ENCODE measurements at places on chromosomes 7 and 10.

GRCh38 chr10:77524281-77524711 is 113.3 kb downstream of the KCNMA1 start:
- DNase-seq: no peak

DNA sequence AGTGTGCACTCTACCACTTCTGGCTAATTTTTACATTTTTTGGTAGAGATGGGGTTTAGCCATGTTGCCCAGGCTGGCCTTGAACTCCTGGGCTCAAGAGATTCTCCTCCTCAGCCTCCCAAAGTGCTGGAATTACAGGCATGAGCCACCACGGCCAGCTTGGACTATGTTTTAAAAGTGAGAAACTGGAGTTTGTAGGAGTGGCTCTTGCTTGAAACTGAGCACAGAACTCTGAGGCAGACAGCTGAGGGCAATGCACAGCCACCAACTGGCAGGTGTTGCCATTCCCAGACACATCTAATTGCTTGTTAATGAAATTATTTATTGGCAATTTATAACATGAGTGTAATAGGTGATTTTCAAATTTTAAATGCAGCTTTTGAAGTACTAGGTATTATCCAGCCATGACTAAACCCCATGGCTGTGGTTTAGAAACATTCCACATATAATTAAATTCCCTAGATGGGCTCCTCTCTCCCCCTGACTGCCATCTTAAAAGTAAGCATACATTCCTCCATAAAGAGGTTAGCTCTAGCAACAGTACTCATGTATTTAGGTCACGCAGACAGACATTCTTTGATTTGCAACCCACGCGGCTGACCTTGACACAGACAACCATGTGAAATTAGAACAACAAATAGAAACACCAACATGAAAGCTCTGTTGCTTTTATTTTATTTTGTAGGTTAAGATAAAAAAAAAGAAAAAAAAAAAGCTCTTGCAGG is 19.8 kb downstream of the PANK1 start:
- no peak for DNase-seq

DNA sequence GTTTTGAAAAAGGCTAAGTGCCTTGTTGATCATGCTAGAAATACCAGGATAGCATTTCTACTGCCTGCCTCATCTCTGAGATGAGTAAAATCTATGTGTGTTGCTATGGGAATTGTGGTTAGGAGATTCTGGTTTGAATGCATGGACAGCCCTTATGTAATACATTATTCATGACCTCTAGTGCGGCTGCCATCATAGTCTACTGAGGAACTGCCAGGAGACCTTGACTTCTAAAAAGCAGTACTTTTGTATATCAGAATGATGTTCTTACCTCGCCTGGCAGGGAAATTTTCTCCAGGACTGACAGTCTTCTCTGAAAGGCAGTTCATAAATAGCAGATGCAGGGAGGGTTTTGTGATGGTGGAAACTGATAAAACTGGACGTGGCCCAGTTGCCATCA is 248.5 kb downstream of the NSUN6 start:
- DNase-seq: no peak

DNA sequence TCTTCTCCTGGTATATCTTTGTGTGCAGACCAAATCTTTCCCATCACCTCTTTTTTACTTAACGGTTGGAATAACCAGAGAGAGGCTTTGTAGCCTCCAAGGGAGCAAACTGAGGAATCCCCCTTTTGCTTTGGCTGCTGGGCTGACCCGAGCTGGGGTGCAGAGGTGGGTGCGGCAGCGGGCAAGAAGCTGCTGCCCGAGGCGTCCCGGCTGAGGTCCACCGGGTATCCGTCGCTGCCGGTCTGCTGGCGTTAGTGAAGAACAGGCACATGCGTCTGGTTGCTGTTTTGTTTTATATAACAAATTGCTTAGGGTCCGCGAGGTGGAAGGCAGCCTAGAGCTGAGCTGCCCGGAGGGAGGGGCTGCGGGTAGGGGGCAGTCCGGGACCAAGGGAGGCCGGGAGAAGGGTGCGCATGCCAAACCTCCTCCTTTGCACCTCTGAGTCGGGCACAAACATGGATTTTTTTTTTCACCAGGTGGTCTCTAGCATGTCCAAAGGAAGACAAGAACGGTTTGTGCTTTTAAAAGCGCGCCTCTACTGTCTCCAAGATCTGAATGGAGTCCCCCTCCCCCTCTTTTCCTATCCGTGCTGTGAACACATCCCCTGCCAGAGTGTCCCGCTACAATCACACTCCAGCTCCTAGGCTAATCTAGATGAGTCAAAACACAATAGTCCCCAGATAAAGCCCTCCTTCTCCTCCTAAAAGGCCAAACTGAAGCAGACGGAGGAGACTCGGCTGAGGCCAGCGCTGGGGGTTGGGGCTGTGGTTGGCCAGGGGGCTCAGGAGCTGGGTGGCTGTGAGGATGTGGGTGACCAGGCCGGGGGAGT is 6.8 kb upstream of the GATA3 start:
- no peak for DNase-seq

GRCh38 chr10:50625649-50626132 is 1.9 kb upstream of the SGMS1 start:
- DNase-seq: no peak

GRCh38 chr10:86100581-86101061 is 266.0 kb downstream of the GRID1 start:
- no peak for DNase-seq

DNA sequence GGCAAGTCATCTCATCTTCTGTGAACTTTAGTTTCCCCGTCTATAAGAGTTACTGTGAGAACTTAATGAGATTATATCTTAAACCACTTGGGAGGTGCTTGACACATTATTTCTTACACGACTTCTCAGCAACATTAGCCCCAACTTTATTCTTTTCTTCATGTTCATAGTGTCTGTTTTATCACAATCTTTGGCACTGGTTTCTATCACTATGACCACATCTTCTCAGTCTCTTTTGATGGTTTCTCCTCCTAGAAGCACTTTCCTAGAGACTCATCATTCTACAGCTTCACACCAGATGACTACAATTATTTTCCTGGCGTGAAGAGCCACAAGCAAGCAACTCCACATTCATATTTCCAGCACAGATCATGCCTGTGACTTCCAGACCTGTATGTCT is 26.5 kb upstream of the BET1 start:
- no peak for DNase-seq

- DNase-seq: no peak
Observed at GRCh38 chr7:22765609-22766008, 38.6 kb downstream of the IL6 start.

DNA sequence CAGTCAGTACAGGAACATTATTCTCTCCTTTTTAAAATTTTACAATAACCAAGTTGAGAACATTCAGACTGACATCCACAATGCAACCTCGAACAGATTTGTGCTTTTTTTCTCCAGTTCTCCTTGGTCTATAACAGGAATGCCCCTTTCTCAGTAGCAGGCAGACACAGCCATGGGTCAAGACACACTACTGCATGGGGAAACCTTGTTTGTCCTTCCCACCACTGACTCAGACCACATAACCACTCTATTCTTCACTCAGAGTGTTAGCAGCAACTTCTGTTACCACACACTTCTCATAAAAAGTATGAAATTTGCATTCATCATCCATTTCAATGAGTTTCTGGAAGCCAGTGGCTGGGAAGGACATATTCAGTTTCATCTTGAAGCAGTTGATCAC is 421.7 kb downstream of the ADRA2A start:
- no peak for DNase-seq

DNA sequence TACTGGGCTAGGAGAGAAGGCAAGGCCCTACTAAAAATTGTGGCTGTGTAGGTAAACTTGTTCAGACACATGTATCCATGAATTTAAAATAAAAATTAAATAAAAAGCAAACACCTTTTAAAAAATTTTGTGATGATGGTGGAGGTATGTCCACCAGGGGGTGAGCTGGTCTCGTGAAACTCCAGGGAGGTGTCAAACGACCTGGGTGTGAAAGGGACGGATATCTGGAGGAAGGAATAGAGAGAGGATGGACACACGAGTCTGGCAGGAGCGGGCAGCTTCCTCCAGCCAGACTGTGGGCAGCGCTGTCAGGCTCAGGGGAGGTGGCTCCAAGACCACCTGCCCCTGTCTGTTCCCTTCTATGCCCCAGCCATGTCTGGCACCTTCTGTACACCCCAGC is 34.8 kb upstream of the DMBT1 start:
- DNase-seq: no peak

DNA sequence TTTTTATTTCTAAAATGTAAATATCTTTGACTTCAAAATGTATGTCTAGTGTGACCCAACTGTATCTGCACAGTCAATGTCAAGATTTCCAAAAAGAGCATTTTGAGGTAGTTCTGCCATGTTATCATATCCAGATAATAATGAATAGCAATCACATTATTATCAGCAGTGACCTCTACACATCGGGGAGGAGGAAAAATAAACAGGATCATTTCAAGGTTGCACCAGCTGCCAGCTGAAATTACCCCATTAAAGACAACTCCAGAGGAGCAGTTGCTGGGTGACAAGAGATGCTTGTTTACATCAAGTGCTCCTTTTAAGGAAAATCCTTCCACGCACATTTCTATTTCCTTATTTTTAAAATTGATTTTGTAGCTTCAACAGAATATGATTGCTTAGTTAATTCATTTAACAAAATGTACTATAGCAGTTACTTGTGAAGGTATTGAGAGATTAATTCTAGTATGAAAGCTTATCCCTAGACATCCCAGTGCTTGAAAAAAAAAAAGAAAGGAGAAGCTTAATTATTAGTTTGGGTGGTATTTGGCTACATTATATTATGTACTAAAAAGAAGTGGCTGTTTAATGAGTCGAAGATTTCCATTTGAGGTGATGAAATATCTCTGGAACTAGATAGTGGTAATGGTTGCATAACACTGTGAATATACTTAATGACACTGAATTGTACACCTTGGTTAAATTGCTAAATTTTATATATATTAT is 19.3 kb upstream of the SLC35G1 start:
- no peak for DNase-seq

All from activated T-cell treated with anti-CD3 and anti-CD28 coated beads, Interleukin-2, amount 50 U/mL, for 4 hours (primary cell).